ENCODE measurements at places on chromosomes 7 and 10.
A peak's percentile ranks its signal among the peaks of the same experiment; 100 is the strongest.

- peak; percentile 45 for DNase-seq
Measured at GRCh38 chr7:130262448-130262847, 4.2 kb upstream of the CPA2 start.

- no peak for DNase-seq
Measured at GRCh38 chr10:43773736-43774135, 125.1 kb upstream of the ZNF32 start.

GRCh38 chr7:52685333-52685732, 350.1 kb upstream of the POM121L12 start:
- DNase-seq, result no peak

GRCh38 chr7:4249241-4249640, 432.9 kb upstream of the FOXK1 start:
- DNase-seq, result no peak

DNA sequence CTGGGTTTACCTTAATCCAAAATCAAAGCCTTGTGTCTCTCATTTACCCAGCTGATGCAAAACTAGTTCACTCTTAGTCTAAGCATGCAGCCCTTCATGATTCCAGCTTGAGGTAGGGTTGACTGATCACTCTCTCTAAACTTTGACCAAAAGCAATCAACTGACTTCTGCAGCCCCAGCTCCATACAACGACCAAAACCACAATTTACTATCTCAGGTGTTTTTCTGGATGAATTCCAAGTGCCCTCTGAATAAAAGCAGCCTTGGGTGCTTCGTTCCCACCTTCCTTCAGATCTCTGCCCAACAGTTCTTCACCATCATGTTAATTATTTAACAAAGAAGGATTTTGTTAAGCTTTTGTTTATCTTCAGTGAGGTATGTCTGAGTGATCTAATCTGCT, 62.6 kb downstream of the CCDC6 start:
- no peak for DNase-seq
